ENCODE measurements at places on chromosomes 5 and 9.

DNA sequence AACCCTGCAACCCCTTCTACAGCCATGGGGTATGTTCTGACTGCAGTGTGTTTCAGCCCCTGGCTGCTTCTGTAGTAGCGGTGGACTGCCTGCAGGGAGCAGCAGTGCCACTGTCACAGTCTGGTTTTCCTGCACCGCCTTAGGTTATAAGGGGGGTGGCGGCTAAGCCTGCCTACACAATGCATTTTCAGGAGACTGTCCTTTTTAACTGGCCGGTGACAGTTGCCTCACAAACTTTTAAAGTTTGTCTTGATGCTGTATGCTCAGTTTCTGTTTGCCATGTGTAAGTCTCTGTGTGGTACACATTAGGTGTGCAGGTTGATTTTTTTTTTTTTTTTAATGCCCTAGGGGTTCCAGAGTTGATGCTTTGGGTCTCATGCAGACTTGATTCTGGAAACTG lies 53.0 kb downstream of the NUP214 start:
- peak; percentile 43 for DNase-seq

DNA sequence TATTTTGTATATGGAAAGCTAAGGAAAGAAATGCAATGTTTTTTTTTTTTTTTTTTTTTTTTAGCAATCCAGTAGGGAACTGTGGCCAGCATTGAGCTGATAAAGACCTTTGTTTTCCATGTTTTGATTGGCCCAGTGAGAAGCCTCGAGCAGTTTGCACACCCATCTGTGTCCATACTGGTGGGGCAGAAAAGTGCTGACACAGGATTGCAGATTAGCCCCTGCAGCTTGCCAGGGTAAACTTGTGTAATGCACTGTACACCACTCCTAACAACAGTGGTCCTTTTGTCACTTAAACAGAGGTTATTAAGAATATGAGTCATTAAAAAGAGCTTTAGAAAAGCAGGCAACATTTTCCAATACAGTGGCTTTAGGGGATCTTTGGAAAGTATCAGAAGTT lies 132.8 kb upstream of the CDKN2B start:
- no peak for DNase-seq

DNA sequence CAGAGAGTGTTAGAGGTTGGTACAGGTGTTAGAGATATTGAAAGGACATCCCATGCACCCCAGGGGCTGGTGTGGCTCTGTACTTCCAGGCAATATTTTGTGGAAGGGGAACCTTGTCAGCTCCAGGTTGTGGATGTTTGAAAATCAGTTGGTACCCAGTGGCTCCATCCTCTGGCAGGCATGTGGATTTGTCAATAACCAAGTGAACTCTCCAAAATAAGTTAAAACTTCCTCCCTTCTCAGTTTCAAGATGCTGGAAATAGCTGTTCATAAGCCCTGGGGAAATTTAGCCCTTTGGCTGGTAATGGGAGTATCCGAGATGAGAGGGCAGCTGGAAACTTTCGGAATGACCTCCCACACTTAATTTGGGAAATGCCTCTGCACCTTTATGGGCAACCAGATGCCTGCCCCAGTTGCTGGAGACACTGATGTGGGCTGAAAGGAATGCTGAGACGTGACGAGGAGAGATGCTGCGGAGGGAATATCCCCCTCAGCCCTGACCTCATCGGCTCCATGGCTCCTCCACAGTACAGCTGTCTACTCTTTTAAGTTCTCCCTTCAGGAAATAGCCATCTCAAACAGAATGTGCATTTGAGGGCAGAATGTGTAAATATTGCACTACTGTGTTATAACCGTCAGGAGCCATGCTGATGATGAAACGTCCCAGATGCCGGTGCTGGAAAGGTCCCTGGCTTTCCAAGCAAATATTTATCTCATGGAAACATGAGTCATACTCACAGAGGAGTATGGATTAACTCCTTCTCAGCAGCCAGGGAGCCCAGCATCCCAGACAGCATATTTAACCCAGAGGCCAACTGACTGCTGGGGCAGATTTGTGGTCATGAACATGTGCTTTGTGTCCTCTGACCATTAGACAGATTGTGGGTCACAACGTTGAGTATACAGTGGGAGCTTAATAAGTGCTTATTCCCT lies 29.5 kb downstream of the TGFBI start:
- DNase-seq = no peak

- DNase-seq = no peak
Measured at GRCh38 chr5:50564079-50564478, 102.4 kb upstream of the PARP8 start.

- no peak for DNase-seq
Measured at GRCh38 chr9:27396495-27396894, 99.5 kb upstream of the EQTN start.

- DNase-seq = no peak
Measured at GRCh38 chr9:137446851-137447471, 5.8 kb upstream of the ENTPD8 start.

All from KG1 (cell line).